Uterus (tissue), 4 donors: ENCODE measurements at places on chromosomes 12 and 14. TPM values are rescaled to one million over a fixed set of nuclear protein-coding genes. Genes with fewer than 3 reads are reported as not detected.

GRCh38 chr14:71499018-71499417 lies 433.2 kb upstream of the RGS6 start:
- DNase-seq, result no peak

DNA sequence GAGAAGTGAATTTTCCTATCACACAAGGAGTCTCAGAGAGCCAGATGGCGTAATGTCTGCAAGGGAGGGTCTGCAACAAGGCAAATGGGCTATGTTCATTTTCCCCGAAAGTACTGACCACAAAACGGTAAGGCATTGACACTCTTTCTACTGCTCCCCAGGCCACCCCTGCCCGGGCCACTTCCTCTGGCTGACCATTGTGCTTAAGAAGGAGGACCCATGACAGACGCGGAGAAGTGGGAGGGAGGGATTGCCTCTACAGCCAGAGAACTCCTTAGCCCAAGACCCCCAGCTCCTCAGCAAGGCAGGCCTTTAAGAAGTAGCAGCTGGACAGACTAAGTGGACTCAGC lies 1.2 kb downstream of the NCKAP5L start:
- no peak for DNase-seq

- DNase-seq, result no peak
Measured at GRCh38 chr12:91851741-91852477, 293.7 kb downstream of the BTG1 start.

GRCh38 chr12:106740818-106741217 lies 33.7 kb upstream of the RIC8B start:
- DNase-seq, result no peak

- DNase-seq, result no peak
Measured at GRCh38 chr12:131063960-131064359, 110.3 kb downstream of the ADGRD1 start.

DNA sequence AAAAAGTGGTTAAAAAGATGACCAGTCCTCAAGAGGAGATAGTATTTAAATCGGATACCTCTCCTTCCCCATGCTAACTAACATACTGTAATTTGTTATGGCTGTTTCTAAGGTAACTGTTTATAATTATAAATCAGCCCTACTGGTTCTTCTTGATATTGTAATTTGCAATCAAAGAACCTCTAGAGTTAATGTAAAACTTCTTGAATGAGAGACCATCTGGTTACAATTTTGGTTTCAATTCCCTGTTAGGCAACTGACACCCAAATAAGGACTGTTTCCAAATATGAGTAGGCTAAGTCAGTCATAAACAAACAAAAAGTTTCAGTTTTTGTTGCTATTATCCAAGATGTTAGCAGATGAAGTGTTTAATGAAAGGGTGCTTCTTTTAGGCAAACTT lies 120.2 kb upstream of the DNM1L start:
- no peak for DNase-seq

DNA sequence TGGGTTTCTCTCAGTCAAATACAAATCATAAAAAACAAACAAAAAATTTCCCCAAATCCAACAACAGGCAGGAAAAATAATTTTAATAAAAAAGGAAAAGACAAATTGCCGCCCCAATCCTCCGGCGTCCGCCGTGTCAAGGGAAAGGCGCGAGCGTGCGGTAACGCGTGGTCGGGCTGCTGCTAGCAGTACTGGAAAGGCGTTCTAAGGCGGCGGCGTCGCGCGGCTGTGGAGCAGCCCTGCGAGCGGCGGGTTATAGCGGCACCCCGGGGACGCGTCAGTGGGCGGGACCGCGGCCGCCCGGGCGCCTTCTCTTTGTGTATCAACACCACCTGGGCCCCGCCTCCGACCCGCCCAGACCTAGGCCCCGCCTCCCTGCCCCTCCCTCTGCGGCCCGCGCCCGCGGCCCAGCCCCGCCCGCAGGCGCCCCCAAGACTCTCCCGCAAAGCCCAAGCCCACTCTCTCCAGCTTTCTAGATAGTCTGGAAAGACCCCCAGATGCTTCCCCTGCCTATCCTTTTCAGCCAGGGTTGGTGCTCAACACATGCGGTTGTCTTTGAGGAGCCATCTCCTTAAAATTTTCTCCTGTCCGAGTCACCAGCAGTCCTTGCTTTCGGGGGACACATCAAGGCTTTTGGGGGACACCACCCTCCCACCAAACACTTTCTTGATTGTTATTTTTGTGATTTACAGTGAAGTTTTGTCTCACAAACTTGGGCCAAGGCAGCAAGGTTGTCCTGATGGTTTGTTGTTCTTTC lies at the start of gene SLC38A2:
TSS of gene SLC38A2 (minus strand) at position 230 of the 757 bp plus-strand sequence. CDS start 1,480 bp downstream, outside the sequence.
- peak; percentile 98 for DNase-seq

GRCh38 chr12:107645630-107646333 lies 39.8 kb upstream of the PWP1 start:
- peak; percentile 17 for DNase-seq

GRCh38 chr14:69504775-69505174 lies 20.2 kb downstream of the PLEKHD1 start:
- no peak for DNase-seq

DNA sequence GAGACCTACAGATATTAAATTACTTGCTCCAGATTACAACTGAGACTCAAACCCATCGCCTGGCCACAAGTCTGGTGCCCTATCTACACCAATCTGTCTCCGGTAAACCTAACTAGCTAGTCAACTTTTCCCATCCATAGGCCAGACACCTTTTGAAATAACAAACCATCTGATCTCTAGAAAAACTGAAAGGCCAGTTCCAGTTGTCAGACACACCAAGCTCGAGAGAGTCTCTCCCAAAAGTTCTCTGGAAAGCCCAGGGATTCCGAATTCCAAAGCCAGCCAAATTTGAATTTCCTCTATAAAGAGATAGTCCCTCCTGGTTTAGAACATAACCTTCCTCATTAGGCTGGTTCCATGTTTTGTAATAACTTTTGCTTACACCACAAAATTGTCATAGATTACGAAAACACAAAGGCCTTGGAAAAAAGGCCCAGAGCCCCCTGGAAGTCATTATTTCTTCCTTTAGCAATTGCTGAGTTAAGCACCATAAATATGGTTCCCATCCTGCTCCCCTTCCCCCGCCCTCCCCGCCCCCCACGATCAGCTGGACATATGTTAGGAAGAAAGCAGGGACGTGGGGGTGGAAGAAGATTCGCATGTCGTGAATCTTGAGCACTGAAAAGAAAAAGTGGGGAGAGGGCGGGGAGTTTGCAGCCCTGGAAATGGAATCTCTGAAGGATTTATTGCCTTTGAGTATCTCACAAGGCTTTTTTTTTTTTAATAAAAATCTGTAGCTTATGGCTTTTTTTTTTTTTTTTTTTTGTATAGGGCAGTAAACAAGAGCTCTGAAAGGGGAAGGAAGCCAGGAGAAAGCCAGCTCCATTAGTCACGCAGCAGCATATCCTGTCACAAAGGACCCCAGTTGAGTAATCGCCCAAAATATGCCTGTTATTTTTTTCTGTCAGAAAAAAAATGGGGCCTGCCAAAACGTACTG lies 110.4 kb downstream of the ZFP36L1 start:
- DNase-seq, result peak; percentile 87

DNA sequence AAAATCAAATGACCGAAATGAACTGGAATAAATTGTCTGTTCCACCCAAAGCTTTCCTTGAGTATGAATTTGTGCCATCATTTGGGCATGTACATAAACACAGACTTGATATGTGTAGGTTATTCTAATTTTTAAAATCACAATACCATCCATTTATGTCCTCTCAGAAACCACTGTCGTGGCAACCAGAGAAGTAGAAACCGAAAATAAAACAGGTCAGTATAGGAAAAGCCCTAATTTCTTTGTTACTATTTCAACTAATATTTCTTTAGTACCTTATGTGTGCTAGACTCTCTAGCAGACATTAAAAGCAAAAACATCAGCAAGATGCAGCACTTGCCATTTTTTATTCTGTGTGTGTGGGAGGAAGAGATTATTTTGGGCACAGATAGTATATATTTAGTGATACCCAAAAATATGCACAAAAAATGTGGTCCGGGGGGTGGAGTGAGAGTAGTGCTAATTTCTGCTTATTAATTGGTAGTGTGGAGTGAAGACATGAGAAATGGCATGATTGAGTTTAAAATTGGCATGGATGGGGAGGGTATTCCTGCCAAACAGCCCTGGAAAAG lies 130.8 kb upstream of the CNTN1 start:
- no peak for DNase-seq

DNA sequence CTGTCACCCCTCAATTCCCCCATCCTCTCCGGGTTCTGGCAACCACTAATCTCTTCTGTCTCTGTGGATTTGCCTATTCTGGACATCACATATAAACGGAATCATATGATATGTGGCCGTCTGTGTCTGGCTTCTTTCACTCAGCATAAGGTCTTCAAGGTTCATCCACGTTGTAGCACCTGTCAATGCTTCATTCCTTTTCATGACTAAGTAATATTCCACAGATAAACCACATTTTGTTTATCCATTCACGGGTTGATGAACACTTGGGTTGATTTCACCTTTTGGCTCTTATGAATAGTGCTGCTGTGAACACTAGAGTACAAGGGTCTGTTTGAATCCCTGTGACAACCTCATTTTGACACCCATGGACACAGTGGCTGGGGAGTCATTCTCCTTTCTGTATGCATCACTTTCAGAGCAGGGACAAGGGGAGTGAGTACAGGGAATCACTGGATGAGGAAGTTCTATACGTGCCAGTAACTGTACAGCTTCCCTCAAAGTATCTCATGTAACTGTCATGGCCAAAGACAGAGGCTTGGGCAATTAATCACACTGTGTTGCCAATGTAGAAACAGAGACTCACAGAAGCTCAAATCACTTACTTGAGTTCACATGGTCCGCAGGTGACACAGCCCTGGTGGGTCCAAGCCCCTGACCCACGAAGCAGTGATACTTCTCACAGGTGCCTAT lies 10.9 kb upstream of the TESC start:
- DNase-seq, result no peak

GRCh38 chr14:23357261-23357660 lies 4.6 kb upstream of the SLC22A17 start:
- DNase-seq, result no peak

GRCh38 chr12:25283006-25283405 lies 32.3 kb upstream of the KRAS start:
- no peak for DNase-seq

DNA sequence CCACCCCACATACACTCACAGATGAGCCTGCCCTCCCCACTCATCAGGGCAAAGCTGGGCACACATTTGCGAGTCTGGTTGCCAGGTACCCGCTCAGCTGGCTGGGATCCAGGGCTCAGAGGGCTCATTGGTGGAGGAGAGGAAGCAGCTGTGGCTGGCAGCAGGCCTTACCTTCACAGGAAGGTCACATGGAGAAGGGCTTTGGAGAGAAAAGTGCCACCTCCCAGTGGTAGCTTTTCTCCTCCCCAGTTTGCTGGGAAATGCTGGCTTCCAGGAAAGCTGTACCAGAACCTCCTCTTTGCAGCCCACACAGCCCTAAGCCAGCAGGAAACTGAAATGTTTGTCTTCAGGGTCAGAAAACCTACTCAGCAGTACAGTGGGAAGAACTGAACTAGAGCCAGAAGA lies 55.6 kb downstream of the LGMN start:
- DNase-seq, result peak; percentile 38

- DNase-seq, result no peak
Measured at GRCh38 chr14:23381871-23382270, 5.0 kb downstream of the CMTM5 start.

GRCh38 chr14:49769171-49769570 lies 1.2 kb downstream of the KLHDC2 start:
- DNase-seq, result no peak

- no peak for DNase-seq
Measured at GRCh38 chr12:1054117-1054870, 63.3 kb downstream of the ERC1 start.

- no peak for DNase-seq
Measured at GRCh38 chr14:58082491-58083098, 69.4 kb downstream of the ARMH4 start.

DNA sequence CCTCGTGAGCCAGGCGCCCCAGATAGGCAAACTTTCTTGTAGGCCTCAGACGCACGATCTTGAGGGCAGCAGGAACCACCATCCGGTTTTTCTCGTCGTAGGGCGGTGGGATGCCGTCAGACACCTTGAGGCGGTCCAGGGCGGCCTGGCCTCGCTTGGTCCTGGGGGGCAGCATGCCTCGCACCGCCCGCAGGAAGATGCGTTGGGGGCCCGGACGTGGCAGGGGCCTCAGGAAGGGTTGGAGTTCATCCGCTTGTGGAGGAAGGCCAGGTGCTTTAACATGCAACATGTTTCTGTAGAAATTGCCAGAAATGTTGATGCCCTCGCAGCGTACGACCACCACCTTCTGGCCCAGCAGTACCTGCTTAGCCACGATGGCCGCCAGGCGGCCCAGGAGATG lies 5.5 kb upstream of the TSPAN9 start:
- DNase-seq, result no peak

DNA sequence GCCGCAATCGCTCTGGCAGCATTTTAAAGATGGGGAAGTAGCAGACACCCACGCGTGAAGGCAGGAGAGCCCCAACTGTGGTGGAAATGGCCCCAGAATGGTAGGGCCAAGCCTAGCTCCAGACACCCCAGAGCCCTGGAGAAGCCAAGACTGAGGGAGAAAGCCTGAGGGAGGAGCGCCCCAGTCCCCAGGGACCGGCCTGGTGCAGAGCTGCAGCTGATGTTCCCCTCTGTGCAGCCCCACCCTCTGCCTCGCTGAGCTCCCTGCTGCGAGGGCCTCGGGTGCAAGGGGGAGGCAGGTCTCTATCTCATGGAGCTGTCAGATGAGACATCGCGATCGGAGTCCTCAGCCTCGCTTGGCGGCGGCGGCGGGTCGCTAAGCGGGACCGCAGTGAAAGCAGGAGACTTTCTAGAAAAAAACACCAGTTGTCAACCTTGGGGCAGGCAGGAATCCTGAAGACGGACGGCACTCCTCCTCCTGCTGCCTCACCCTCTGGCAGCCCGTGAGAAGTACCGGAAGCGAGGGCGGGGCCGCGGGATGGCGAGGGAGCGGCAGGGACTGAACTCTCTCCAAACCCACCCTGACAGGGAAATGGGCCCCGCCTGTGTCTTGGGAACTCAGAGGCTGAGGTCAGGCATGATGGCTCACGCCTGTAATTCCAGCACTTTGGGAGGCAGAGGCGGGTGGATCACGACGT lies 6.0 kb downstream of the GAPDH start:
- peak; percentile 92 for DNase-seq

GRCh38 chr14:96949594-96949993 lies 152.4 kb downstream of the VRK1 start:
- no peak for DNase-seq

- no peak for DNase-seq
Measured at GRCh38 chr12:24036438-24037216, 87.2 kb upstream of the SOX5 start.

- DNase-seq, result no peak
Measured at GRCh38 chr14:72714094-72714493, 179.8 kb downstream of the DPF3 start.

MYF6 gene
- not detected for total RNA-seq

GABARAPL1 gene
- total RNA-seq, result 42.9 TPM

ZC2HC1C gene
- total RNA-seq, result 0.26 TPM

DHH gene
- total RNA-seq, result not detected

BMP4 gene
- 127 TPM for total RNA-seq

FSCB gene
- not detected for total RNA-seq

ESPL1 gene
- total RNA-seq, result not detected

SERPINA1 gene
- total RNA-seq, result not detected

C12orf54 gene
- total RNA-seq, result not detected

GPR84 gene
- not detected for total RNA-seq
